ENCODE measurements at places on chromosomes 6 and 20. TPM values are rescaled to one million over a fixed set of nuclear protein-coding genes. Genes with fewer than 3 reads are reported as not detected.

DNA sequence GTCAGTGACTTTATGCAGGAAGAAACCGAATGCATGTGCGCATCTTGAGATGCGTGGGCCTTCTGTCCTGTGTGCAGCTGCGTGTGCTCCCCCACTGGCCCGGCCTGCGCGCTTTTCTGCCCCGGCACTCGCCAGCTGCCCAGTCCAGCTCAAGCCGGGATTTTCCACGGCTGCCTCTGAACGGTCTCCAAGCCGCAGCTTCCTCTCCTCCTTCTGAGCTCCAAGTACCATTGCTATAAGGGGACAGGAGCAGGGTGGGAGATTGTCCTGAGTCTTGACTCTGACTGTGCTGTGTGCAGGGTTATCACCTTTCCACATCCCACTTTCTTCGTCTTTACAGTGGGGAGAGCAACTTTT is 302.8 kb downstream of the THBS2 start:
- DNase-seq, result no peak

DNA sequence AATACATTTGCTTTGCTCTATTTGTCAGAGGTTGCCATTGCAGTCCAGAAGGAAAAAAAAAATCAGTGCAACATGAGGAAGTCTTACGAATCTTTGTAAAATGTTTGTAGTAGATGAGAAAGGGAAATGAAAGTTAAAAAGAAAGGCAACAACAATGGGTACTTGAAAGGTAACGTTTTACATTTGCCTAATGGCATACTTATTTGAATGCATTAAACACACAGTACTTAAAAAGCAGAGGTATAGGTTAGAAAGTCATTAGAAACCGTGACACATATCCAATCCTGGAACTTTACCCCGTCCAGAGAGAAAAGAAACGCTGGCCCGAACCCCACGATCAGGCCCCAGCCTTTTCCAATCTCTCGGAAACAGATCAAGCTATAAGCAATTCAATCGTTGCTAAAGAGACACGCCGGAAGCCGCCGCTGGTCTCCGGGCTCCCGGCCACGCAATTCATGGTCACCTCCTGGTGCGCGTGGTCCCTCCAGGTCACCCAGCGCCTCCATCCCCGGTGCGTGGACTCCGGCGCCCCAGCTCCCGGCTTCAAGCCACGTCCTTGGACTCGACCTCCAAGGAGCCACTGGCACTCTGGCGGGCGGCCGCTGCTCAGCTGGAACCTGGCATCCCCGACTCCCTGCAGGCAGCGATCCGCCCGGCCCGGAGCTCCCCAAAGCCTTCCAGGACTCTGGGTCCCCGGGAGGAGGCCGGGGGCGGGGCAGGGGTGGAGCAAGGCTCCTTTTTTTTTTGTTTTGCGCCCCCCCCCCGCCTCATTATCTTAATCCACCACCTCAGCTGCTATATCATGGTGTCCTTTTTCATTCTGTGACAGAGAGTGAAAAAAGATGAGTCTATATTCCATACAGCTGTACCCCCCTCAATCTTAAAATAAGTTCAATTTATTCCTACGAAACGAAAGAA is at the start of gene SLC18B1:
SLC18B1 (minus strand) TSS at position 687 of the 918 bp plus-strand sequence; CDS start at position 506, 181 bp downstream.
- DNase-seq, result peak; percentile 25

GRCh38 chr20:51206032-51206662 is 183.2 kb upstream of the KCNG1 start:
- no peak for DNase-seq

DNA sequence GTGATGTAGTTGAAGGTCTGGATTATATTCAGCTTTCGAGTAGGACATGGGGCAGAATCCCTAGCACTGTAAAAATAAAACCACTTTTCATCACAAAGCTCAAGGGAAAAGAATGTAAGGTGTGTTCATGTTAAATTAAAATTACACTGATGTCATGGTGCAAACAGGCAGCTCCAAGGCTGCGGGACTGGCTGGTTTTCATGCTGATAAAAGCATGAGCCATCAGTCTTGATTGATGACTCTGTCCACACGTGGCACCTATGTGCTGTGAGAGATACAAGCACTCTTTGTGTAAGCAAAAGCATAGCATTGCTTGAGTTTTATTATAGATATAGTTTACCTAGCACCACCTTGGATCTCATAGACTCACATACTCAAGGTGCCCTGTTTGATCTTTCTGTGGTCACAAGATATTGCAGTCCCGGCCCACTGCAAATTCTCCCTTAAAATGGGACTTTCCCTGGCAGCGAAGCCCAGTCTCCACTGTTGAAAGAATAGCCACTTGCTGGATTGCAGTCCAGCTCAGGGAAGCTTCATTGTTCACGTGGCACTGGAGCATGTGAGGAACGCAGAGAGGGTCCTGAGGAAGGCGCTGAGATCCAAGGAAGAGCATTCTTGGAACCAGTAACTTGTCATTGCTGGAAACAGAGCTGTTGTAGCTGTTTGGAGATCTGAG is 90.6 kb downstream of the TIAM2 start:
- DNase-seq, result peak; percentile 91

DNA sequence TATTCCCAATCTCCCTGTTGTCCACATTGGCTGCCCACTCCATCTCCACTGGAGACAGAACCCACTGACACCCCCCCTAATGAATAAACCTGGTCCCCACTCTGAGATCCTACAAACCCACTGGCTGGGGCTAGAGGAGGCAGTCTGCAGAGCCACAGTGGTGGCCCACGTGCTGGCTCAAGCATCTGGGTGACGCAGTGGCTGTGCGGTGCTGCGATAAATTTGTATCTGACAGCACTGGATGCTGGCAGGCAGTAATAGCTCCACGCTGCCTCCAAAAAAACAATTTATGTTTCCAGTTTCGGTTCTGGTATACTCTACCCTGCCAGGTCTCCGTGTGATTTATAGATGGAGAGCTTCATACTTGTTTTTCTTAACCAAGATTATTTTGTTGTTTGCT is 87.1 kb upstream of the SYNDIG1 start:
- DNase-seq, result no peak

DNA sequence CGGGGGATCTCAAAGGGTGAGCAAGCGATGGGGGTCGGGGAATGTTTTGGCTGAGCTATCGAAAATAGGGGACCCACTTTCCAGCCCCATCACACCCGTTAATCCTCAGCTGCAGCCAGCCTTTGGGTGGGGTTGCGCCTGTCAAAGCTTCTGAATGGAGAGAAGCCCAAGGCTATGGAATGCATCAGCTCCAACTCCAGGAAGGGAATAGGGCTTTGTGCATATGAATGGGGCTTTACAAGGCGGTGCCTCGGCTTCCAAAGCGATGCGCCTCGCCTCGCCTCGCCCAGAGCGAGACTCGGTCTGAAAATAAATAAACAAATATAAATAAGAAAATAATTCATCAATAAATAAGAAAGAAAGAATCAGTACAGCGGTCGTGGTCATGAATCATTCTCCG is 751.4 kb upstream of the DEFB115 start:
- no peak for DNase-seq

DNA sequence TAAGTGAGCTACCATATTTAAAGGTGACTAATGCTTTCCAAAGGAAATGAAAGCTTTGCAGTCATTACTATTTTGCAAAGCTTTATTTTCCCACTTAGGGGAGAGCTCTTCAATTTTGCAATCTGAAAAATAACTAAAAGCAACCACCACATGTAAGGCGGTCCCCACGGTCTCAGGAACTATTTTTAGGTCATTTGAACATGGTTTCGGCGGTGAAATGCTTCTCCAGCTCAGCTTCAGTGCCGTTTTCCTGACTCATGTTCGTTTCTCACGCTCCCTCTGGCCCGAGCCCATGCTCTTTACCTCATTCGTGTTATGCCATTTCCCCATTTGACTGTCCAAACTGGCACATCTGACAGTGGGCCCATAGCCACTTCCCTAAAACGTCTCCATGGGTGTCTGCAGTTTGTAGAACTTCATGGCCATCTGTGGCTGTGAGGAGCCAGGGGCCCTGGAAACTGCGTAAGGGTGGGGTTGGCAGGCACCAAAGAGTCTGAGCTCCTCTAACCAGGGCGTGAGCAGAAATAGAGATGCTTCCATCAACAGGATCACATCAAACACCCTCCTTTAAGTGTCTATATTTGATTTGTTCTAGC is 46.5 kb downstream of the ADTRP start:
- DNase-seq, result no peak

COX4I2 gene
- total RNA-seq, result not detected

DNA sequence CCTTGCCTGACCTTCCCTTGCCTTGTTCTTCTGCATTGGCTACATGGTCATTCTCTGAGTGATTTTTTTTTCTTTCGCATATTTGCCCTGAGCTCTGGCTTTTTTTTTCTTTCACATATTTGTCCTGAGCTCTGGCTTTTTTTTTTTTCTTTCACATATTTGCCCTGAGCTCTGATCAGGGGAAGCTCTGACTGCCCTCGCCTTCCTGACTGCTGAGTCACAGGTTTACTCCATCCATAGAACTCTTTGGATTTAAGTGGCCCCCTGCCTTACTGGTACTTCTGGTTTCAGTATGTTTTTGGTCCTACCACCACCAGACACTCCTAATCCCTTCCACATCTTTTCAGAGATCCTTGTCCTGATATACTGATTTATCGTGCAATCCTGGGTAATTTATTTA is 201.1 kb downstream of the OGFRL1 start:
- peak; percentile 85 for DNase-seq

GRCh38 chr6:75281653-75282052 is 2.9 kb downstream of the TMEM30A start:
- no peak for DNase-seq

COL21A1 gene
- total RNA-seq, result not detected

DNA sequence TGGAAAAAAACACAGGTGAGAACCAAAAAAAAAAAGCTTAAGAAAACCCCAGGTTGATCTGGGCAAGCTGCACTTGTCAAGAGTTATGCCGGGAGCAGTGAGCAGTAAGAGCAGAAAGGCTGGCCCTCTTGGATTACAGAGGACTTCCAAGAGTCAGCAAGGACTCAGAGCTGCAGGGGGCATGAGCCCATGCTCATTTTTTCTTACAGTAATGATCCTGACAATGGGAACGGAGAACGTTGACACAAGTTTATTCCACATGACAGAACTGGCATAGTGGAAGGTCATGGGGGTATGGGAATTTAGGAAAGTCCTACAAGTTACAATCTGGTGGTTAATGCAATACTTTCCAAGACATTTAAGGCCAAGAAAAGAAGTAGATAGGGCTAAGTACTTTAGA is 256.6 kb downstream of the GMDS start:
- DNase-seq, result no peak

SLC22A2 gene
- total RNA-seq, result 1.2 TPM

- DNase-seq, result no peak
Measured at GRCh38 chr6:161747506-161747905, 473.6 kb upstream of the AGPAT4 start.

DNA sequence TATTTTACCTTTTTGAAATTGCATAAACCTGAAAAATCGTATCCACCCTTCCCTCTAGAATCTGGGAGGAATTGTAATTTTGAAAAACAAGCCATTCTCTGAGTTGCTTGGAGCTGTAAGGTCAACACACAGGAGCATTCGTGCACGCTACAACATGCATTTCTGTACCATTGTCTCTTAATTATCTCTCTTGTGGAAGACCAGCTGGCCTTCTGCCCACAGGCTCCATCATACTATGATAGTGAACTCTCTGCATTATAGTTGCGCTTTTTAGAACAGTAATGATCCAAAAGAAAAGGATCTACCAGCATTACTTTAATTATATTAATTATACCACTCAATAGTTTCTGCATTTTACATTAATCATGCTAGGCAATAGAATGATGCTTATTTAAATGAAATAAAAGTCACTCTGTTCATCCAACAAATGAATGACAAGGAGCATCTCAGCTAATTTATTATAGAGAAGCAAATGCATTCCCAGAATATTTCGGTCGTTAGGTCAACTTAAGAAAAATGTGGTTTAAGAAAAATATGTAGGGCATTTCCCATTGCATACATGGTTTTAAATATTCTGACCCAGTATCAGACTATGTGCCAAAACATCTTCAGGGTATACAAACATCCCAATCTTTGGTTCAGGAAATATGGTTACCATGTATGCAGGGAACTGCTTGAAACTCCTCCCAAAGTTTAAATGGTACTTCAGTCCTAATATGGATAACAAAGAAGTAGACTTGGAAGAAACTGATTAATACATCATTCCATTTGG is 263.5 kb downstream of the TFAP2A start:
- peak; percentile 67 for DNase-seq

KLC4 gene
- total RNA-seq, result 17.0 TPM

DNA sequence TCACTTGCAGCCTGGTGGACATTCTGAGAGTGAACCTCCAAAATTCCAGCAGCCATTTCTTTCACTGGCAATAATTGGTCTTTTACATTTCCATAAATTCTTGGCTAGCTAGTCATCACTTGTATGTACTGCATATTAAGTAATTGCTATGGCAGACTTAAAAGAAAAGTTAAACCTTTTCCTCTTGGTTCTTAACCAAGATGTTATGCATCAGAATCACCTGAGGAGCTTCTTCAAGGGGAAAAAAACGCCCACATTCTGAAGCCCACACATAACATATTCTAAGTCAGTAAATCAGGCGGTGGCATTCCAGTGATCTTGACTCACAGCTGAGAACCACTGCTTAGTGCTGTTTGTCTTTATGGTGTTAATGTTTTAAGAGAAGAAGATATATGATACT is 37.0 kb downstream of the CDC40 start:
- DNase-seq, result peak; percentile 34

PKIB gene
- 4.1 TPM for total RNA-seq

HMGN3 gene
- total RNA-seq, result 73.9 TPM

LPA gene
- not detected for total RNA-seq

- DNase-seq, result no peak
Measured at GRCh38 chr6:88984606-88985005, 21.2 kb upstream of the RNGTT start.

DNA sequence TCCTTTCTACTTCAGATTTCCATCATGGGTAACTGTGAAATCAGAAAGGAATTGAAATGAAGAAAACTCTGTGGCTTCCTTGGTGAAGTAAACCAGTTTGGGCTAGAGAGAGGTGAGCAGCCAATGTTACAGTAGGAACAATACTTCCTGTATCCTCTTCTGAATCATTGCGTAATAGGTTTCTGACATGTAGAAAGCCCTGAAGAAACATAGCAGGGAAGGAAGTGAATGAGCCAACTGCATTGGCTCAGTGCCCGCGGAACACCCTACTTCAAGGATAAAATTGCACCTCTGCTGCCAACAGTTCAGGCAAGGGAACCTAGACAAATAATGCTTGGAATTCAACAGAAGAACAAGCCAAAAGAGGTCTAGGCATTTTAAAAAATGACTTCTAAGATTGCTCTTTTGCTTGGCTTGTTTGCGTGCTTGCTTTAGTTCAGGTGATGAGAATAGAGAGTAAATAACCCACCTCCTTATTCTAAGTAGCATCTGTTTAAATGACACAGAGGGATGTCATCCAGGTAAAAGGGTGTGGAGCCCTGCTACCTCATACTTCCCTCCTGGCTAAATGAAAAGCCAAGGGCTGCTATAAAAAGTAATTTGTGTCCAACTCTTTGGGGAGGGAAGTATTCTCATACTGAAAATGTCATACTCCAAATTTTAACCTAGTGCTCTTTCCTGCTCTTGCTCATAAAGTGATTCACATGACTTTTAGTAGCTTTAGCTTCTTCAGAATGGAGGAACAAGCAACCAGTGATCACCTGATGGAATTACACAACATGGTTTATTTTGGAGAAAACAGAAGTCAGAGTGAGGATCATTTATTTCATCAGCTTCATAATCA is 30.0 kb upstream of the AKIRIN2 start:
- peak; percentile 96 for DNase-seq

LY6G6D gene
- total RNA-seq, result not detected

BNIP5 gene
- total RNA-seq, result not detected

Data from A172 (cell line).